Upper lobe of right lung (tissue), 1 donor: ENCODE measurements at places on chromosomes 2 and 18.
A peak's percentile ranks its signal among the peaks of the same experiment; 100 is the strongest.

DNA sequence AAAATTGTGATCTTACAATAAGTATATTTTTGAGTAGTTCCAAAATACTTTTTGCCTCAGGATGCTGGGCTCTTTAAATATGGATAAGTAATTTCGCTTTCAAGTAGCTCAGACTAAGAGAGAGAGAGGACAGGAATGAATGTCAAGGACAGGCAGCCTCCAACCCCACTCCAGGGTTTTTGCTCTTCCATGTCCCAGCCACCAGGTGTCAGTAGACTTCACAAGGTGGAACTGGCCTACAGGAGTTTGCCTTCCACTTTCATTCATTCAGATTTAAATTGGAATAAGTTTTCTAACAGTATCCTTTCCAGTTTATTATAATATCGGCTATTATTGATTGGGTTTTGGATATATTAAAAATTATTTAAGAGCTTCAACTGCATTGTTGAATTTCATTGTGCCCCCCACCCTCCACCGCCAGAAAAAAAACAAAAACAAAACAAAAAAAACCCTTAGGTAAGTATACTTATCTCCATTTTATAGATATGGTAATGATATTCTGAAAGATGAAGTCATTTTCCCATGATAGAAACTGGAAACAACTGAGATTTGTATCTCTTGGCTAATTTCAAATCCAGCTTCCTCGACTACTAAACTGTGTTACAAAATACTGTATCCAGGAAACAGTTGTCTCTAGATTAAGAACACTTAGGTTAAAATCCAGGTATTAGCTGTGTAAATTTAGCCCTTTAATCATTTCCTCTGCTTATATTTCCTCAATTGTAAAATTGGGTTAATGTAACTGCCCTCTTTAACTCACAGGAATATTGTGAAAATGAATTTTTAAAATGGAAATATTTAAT, 793.1 kb downstream of the ERBB4 start:
- DNase-seq = no peak

DNA sequence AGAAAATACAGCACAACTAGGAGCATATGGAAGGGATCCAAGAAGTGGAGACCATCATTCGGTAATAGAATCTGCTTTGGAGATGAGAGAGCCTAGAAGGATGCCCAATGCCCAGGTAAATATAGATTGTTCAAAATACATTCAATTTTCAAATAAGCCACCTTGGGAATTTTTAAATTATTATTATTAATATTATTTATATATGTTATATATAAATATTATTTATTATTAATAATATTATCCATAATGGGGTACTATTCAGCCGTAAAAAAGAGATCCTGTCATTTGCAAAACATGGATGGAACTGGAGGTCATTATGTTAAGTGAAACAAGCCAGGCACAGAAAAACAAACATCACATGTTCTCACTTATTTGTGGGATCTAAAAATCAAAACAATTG, 127.8 kb upstream of the NDUFV2 start:
- DNase-seq = no peak

DNA sequence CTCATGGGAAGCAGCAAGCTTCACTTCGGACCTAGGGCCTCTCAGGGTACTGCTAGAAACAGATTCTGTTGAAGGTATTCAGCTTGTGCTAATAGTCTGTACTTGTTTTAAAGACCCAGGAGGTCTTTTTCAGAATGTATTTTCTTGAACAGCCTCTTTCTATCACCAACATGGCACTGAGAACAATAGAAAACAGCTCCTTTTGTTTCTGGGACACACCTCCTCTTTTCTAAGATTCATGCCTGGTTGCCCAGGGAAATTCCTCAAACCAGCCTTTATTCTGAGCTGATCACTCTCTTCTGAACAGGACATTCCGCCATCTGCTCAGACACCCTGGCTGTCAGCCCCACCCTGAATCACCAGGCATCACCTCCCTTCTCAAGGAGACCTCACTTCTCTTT, 389.6 kb downstream of the TGIF1 start:
- no peak for DNase-seq

DNA sequence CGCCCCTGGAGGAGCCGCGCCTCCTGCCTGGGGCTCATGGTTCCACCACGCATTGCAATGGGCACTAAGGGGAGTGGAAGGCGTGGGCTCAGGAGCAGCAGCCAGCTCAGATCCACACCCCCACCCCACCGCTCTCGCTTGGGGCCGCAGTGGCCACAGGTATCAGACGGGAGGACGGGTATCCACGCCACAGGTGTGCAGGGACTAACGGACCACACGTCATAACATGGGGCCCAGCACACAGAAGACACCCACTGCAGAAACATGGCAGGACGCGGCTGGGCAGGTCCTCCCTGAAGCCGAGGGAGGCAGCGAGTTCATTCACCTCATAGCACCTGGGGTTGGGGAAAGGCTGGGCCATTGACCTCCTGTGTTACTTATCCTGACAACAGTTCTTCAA, 13.0 kb downstream of the HDAC4 start:
- DNase-seq = peak; percentile 43

GRCh38 chr2:25618676-25619075, 54.7 kb downstream of the DTNB start:
- no peak for DNase-seq

DNA sequence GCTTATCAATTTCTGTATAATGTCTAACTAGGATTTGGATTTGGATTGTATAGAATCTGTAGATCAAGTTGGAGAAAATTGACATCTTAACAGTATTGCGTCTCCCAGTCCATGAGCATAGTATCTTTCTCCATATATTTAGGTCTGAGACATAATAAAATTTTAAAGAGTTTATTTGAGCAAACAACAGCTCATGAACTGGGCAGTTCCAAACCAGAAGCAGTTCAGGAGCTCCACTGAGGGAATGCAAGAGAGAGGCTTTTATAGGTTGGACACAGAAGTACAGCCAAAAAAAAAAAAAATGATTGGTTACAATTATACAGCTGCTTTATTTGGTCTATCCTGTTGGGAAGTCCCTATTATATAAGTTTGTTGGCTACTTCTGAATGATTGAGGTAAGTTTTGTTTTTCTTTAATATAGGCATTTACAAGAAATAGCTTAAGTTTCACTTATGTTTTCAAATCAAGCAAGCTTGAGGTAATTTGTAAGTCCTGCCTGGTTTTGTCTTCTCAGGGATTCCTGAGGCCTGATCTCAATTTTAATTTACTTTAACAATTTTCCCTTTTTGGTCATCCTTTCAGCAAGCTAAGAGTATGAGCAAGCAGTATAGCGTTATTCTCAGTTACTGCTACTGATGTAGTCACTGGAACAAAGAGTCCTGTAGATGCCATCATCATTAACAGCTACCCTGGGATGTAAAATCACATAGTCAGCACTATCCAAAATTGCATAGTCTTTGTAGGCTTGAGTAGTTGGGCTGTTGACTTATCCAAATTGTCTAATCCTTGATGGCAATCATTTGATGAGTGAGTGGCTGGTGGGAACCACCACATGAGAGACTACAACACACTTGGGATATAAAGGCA, 27.5 kb upstream of the RUFY4 start:
- no peak for DNase-seq

DNA sequence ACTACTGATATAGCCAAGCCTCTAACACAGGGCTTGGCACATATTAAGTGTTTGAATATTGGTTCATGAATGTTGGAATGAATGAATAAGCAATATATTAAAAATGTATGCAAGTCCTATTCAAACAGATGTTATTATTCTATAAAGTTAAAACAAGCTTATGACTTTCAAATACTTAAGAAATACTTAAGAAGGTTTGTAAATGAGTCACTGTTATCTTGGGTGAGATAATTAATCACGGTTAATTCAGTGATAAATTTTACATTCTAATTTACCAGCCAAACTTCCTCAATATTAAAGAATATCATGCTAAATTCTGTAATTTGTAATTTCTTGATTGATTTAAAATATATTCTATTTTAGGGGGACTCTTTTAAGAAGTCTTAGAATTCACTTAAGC, 74.8 kb downstream of the RBMS1 start:
- no peak for DNase-seq

GRCh38 chr2:120791243-120791961, 55.7 kb downstream of the GLI2 start:
- no peak for DNase-seq

DNA sequence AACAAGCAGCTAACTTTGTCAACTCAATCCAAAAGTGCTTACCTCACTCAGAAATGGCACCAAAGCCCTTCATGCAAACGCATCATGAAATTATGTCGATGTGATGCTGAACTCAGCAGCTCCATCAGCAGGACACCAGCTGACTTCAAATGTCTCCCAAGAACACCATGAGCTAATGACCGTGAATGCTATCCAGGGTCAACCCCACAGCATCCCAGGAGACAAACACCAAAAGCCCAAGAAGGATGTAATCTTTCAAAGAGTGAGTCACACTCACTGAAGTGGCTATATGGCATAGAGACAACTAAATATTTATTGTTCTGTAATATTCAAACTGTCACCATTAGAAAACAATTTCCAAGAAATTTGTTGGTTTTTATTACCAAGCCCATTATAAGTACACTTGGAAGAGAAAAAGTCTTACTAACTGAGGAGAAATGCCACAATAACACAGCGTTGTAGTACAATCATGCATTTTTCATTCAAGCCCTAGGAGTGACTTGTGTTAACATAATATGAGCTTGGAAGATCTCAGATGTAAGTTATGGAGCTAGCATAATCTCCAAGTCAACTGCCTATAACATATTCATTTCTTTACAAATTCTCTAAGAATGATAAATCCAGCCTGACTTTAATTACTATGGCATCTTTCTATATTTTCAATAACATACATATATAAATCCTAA, 165.0 kb upstream of the CCDC68 start:
- DNase-seq = no peak

DNA sequence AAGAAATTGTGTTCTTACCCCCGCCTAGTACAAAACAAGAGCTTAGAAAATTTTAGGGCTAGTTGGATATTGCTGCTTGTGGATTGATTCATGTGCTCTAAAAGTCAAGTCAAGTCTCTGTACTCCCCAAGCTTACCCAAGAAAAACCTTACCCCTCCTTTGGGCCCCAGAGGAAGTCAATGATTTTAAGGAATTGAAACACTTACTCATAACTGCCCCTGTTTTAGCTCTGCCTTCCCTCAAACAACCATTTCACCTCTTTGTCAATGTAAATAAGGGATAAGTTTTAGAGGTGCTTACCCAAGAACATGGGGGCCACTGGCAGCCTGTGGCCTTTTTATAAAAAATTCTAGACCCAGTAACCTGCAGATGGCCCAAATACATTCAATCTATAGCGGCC, 136.6 kb upstream of the RMP24 start:
- DNase-seq = no peak
